Chondrocyte (in vitro differentiated cells): ENCODE measurements at places on chromosomes 11 and 22. TPM values are rescaled to one million over a fixed set of nuclear protein-coding genes. Genes with fewer than 3 reads are reported as not detected.

DNA sequence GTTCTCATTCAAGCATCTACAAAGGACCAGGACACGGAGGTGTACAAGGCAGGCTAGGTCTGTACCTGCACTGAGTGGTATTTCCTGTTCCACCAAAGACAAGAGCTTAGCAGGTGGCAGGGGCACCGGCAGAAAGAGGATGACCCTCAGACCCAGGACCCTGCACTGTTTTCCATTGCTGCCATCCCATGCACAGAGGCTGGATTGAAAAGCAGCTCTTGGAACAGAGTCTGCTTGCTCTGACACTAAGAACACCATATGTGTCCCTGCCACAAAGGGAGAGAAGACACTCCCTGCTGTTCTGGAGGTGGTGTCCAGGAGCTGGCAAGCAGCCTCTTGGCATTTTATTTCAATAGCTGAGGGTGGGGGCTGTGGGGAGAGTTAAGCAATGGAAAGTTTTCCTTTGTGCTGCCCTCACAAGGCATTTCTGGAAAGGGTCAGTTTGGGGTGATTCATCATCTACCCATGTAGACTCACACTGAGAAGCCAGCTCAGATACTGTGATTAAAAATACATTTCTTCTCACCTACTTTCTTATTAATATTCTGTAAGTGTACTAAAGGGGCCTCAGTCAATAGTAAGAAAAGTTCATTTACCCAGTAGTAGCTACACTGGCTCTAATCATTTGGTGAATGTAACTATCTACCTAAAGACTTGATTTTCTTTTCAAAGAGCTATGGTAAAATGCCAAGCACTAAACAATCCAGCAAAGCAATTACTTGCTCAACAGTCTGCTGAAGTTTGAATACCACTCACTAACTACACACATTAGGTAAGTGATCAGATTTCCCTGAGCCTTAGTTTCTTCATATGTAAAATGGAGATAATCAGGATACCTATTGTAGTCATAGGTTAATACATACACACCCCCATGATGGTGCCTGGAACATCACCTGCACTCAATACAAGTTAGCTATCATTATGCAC lies 55.2 kb downstream of the SLC1A2 start:
- H3K27me3 ChIP-seq: no peaks in the 10 kb centered on the region
- peaks cover 78% of the 10 kb centered on the region for H3K4me1 ChIP-seq
- no peaks in the 10 kb centered on the region for H3K36me3 ChIP-seq
- no peak for DNase-seq

DNA sequence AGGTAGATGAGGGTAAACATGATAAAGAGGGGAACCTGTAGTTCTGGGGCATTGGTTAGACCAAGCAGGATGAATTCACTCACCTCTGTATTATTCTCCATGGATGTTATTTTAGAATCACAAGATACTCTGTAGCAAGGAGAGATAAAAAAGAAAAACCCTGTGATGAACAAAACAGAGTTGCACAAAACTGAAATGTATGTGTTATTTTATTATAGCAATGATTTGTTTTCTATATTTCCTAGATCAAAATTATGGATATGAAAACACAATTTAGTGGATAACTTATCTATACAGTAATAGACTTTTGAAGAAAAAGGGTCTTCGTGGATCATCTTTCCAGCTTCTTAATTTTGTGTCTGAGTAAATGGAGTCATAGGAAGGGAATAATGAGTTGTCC lies at the start of gene OR5B17:
TSS of gene OR5B17 (minus strand) at position 101 of the 400 bp plus-strand sequence. CDS start at position 101, 0 bp downstream.
- H3K27ac ChIP-seq: no peak within 1 kb of the TSS
- peaks cover 26% of the 10 kb centered on the region for H3K27me3 ChIP-seq
- no peak for DNase-seq
- no peak within 1 kb of the TSS for H3K4me3 ChIP-seq

DNA sequence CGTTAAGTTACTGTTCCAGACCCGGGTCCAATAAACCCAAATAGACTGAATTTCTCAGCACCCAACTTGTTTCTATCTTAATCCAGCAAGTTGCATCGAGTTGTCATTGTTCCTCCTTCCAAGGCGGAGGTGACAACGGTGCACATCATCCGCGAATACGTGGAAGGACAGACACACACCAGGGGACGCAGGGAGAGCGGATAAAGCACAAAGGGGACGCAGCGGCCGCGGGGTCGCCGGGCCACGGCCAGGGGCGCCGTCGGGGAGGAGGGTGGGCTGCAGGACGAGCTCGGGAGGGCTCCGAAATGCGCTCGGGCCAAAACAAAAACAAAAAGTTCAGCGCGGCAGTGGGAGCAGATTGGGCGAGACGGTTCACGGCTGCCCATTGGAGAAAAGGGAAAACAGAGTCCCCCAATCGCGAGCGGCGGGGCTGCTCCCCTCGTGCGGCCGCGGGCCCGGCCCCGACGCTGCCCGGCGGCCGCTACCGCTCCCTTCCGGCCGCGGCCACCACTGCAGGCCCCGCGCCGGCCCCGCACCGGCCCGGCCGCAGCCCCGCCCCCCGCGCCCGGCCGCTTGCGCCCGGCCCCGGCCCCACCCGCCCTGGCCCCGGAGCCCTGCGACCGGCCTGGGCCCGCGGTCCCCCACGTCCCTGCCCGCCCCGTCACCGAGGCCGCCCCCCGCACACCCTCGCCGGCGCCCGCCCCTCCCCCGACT lies 518 bp downstream of the KMT5B start:
- no peaks in the 10 kb centered on the region for H3K27me3 ChIP-seq
- peak overlapping the region; percentile 89 for H3K4me3 ChIP-seq
- H3K36me3 ChIP-seq: no peaks in the 10 kb centered on the region
- DNase-seq: no peak
- peaks cover 47% of the 10 kb centered on the region for H3K4me1 ChIP-seq

DNA sequence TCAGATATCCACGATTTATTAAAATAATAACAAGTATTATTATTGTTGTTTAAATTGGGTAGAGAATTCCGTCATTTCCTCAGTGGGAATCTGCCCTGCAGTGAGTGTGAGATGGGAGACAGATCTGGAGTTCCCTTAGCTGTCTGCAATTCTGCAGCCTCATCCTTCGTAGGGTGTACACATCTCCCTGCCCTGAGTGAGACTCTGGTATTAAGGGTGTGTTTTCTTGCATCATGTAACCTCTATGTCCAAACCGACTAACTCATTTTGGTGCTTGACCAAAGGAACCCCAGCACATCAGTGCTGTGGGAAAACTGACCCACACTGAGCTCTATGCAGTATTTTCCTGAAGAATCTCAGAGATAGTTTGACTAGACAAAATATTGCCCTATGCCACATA lies 157.6 kb downstream of the LDLRAD3 start:
- H3K27me3 ChIP-seq: no peaks in the 10 kb centered on the region
- peaks cover 30% of the 10 kb centered on the region for H3K4me1 ChIP-seq
- no peak overlapping the region for H3K27ac ChIP-seq
- no peak overlapping the region for H3K4me3 ChIP-seq
- DNase-seq: no peak

DNA sequence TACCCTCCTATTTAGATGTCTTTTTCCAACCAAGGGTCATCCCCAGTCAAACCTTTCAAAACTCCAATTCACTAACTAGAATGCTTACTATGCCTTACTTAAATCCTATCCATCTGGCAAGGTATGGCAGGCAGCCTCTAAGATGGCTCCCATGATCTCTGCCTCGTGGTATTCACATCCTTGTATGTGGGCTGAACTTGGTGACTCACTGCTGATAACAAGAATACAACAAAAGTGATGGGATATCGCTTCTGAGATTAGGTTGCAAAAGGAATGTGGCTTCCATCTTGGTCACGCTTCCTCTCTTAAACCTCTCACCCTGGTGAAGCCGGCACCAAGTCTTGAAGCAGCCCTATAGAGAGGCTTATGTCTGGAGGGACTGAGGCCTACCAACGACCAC lies 29.6 kb upstream of the UPB1 start:
- no peak overlapping the region for H3K4me3 ChIP-seq
- H3K36me3 ChIP-seq: no peaks in the 10 kb centered on the region
- H3K27me3 ChIP-seq: no peaks in the 10 kb centered on the region

DNA sequence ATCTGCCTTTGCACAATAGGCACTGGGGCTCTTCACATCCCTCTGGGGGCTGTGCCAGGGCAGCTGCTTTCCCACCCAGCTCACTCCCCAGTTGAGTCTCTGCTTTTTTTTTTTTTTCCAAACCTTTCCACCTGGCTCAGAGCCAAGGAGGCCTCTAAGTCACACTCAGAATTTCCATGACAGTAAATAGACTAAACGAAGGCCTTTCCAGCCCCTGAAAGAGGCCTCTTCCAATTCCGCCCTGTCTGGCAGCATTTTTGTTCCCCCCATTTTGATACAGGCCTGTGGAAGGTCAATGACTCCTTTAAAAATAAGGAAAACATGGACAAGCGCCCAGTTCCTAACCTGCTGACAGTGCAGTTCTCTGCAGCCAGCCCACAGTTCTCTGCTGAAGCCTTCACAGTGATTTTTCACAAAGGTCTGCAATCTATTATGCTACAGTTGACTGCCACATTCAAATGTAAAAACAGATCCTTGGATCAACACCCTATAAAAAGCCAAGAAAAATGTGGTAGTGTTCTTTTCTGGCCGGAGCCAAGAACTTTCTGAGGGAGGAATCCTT lies 107.5 kb upstream of the SESN3 start:
- no peak for DNase-seq
- peaks cover 5% of the 10 kb centered on the region for H3K36me3 ChIP-seq
- H3K4me1 ChIP-seq: peaks cover 7% of the 10 kb centered on the region
- H3K27me3 ChIP-seq: no peaks in the 10 kb centered on the region

DNA sequence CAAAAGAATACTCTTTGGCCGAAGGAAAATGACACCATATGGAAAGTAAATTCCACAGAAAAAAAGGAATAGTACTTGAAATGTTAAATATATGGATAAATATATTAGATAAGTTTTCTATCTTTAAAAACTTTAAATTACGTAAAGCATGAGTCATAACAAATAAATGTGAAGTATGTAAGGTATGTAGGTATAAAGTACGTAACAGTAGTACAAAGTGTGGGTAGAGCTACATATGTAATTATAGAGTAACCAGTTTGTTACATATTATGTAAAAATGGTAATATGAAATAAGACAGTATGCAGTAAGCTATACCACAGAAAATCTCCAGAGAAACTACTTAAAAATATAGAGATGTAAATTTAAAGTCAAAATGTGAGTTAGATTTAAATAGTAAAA lies 582.3 kb upstream of the CHORDC1 start:
- no peaks in the 10 kb centered on the region for H3K36me3 ChIP-seq
- no peak for DNase-seq
- H3K27me3 ChIP-seq: peaks cover 5% of the 10 kb centered on the region
- H3K27ac ChIP-seq: no peak overlapping the region
- no peak overlapping the region for H3K4me3 ChIP-seq

DNA sequence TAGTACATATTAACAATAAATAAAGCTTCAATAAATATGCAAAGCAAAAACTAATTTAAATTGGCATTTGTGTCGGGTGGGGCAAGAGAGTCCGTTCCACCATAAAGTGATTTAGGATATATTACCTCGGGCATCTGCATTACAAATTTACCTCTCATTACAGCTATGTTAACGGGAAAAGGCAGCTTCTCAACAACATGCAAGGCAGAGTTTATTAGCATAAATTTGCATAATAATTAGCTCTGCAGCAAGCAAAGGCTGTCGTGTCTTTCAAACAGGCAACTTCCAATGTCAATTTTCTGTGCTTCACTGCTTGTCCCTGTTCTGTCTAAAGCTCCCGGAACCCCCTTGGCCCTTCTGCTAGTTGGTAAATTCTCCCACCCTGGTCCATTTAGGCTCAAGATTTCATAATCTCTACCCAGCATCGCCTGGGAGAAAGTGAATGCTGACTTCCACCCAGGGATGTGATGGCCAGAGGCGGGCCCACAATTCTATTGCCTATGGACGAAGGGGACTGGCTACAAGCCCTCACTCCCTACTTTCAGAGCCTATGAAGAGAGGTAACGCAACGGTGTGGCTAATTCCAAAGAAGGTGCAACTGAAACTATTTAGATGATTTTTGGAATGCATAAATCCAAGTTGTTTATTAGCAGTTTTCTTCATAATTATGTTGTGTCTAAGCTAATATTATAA lies 462.1 kb downstream of the OPCML start:
- H3K4me1 ChIP-seq: peaks cover 5% of the 10 kb centered on the region

- H3K27me3 ChIP-seq: no peaks in the 10 kb centered on the region
- H3K27ac ChIP-seq: peak overlapping the region; percentile 95
- H3K4me3 ChIP-seq: no peak overlapping the region
- H3K36me3 ChIP-seq: peaks cover 9% of the 10 kb centered on the region
Observed at GRCh38 chr11:61833926-61834277, 5.8 kb downstream of the FADS2 start.

GRCh38 chr11:66879583-66879982 lies 22.7 kb downstream of the LRFN4 start:
- no peak overlapping the region for H3K4me3 ChIP-seq
- H3K27ac ChIP-seq: no peak overlapping the region
- no peak for DNase-seq
- peaks cover 59% of the 10 kb centered on the region for H3K4me1 ChIP-seq

DNA sequence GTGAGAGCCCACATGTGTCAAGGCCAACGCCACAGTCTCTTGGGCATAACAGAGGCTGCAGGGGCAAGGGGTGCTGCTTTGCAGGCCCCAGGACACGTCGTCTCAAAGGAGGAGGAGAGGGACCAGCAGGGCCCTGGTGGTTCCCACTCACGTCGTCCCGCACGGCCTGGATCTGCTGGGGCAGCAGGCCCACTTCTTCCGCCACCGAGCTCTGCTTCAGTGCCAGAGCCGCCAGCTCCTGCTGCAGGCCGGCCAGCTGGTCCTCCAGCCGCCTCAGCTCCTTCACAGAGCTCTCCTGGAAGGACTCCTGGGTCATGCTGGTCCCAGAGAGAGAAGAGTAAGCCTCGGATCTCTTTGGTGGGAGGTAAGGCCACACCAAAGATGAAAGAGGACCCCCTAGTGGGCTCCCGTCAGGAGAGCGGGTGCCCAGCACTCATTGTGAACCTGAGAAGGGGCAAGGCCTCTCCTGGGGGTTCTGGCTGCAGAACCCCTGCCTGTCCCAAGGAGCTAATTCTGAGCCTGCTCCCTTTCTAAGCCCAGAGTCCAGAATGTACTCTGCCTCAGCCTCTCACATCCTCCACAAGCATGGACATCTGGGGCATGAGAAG lies 15.6 kb downstream of the SUN2 start:
- no peak overlapping the region for H3K4me3 ChIP-seq
- H3K4me1 ChIP-seq: peaks cover 5% of the 10 kb centered on the region
- peaks cover 40% of the 10 kb centered on the region for H3K36me3 ChIP-seq

- peaks cover 12% of the 10 kb centered on the region for H3K36me3 ChIP-seq
- H3K27ac ChIP-seq: peak overlapping the region; percentile 89
- peaks cover 65% of the 10 kb centered on the region for H3K4me1 ChIP-seq
- DNase-seq: no peak
- peaks cover 3% of the 10 kb centered on the region for H3K27me3 ChIP-seq
Observed at GRCh38 chr11:11450744-11451362, 97.8 kb upstream of the CSNK2A3 start.

KDM4F gene
- total RNA-seq: not detected in 3 replicates

GRCh38 chr11:17607083-17607429 lies 60.0 kb downstream of the OTOG start:
- DNase-seq: no peak
- no peak overlapping the region for H3K27ac ChIP-seq
- H3K27me3 ChIP-seq: peaks cover 14% of the 10 kb centered on the region
- no peaks in the 10 kb centered on the region for H3K4me1 ChIP-seq

OR4D5 gene
- not detected in 3 replicates for total RNA-seq
